Activated T-cell treated with anti-CD3 and anti-CD28 coated beads, Interleukin-2, amount 50 U/mL, for 72 hours (primary cell): ENCODE measurements at places on chromosomes 6 and 20.

DNA sequence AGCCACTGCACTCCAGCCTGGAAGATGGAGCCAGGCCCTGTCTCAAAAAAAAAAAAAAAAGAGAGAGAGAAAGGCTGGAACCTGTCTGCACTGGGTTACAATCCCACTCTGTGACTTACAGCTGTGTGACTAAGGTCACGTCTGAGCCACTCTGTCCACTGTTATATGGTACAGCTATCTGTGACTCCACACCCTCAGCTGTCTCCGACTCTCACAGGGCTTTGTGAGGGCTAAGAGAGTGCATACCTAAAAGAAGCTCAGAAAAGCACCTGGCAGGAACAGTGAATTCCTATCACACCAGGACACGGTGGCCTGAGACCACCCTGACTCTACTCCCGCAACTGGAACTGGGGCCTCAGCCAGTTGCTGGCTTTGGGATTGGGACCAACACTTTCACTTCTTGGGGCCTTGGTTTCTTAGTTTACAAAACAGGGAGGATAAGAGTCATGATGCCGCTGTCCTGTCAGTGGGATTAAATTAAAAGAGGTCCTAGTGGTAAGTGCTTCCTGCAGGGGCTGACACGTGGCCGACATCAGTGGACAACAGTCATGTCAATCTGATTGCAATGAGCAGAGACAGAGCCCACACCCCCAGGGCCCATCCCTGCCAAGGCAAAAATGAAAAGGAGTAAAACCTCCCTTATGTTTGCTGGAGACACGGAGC, 5.7 kb upstream of the CD93 start:
- no peaks in the 10 kb centered on the region for H3K27me3 ChIP-seq
- DNase-seq: no peak
- no peak overlapping the region for H3K4me3 ChIP-seq
- peaks cover 7% of the 10 kb centered on the region for H3K4me1 ChIP-seq

GRCh38 chr6:13702809-13703302, 8.8 kb downstream of the RANBP9 start:
- H3K36me3 ChIP-seq: peaks cover 2% of the 10 kb centered on the region
- H3K27me3 ChIP-seq: no peaks in the 10 kb centered on the region
- H3K27ac ChIP-seq: no peak overlapping the region
- no peak overlapping the region for H3K4me3 ChIP-seq
- DNase-seq: no peak

- peak; percentile 17 for DNase-seq
- peak overlapping the region; percentile 9 for H3K27ac ChIP-seq
- peaks cover 2% of the 10 kb centered on the region for H3K36me3 ChIP-seq
- peak overlapping the region; percentile 62 for H3K4me3 ChIP-seq
Observed at GRCh38 chr6:7086488-7086887, 21.3 kb upstream of the RREB1 start.

- peaks cover 4% of the 10 kb centered on the region for H3K4me1 ChIP-seq
- no peak overlapping the region for H3K27ac ChIP-seq
- no peak overlapping the region for H3K4me3 ChIP-seq
- no peak for DNase-seq
Observed at GRCh38 chr6:18308070-18308735, 43.9 kb upstream of the DEK start.

DNA sequence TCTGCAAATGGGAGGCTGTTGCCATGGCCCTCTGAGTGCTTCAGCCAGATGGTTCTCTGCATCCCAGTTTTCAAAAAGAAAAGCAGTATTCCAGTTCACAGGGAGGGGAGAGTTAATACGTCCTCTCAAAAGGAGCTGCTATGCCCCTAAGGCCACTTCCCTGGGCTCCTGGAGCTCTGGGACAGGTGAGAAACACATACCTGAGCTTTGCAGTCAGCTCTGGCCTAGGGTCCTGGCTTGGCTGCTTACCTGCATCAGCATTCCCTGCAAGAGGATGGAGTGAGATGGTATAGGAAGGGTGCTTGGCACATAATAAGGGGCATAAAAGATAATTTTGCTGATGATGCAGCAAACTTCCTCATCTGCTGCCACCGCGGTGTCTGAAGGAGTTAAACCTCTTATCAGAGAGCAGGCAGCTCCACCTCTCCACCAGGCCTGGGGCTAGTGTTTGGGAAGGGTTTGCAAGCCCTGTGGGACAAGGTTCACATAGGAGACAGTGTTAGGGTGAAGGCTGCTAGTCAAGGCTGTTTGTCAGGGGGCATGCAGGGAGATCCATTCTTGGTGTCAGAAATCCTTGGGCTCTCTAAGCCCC, 62.7 kb downstream of the SLC24A3 start:
- H3K27ac ChIP-seq: no peak overlapping the region
- DNase-seq: no peak
- no peak overlapping the region for H3K4me3 ChIP-seq
- H3K27me3 ChIP-seq: peaks cover 2% of the 10 kb centered on the region
- no peaks in the 10 kb centered on the region for H3K36me3 ChIP-seq
- no peaks in the 10 kb centered on the region for H3K4me1 ChIP-seq

DNA sequence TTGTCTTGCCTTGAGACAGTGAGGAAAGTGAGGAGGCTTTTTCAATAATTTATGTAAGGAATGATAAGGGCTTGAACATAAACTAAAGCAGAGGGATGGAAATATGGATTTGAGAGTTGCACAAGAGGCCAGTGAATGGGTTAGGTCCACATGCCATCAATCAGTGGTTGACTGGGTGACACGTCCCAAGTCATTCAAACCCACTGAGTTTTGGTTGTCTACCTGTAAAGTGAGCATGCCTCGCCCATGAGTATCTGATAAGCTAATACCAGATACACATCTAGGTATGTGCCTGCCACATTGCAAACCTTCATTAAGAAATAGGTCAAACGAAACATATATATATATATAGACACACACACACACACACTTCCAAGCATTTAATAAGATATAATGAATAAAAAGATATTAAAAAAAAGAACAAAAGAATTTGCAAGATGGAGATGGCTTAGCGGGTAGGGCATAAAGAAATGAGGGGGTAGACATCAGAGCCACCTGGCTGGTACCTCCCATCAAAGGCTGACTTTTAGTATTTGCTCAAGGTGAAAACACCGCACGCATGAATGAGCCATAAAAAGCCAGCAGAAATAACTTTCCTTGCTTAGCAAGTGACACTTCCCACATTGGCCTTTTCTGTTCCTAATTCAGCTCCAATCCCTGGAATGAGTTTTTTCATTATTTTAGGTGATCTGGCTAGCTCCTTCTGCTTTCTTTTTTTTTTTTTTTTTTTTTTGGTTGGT, 109.1 kb upstream of the GGTLC1 start:
- peaks cover 6% of the 10 kb centered on the region for H3K27me3 ChIP-seq
- H3K4me1 ChIP-seq: peaks cover 26% of the 10 kb centered on the region
- DNase-seq: no peak
- no peak overlapping the region for H3K27ac ChIP-seq
- H3K4me3 ChIP-seq: no peak overlapping the region

DNA sequence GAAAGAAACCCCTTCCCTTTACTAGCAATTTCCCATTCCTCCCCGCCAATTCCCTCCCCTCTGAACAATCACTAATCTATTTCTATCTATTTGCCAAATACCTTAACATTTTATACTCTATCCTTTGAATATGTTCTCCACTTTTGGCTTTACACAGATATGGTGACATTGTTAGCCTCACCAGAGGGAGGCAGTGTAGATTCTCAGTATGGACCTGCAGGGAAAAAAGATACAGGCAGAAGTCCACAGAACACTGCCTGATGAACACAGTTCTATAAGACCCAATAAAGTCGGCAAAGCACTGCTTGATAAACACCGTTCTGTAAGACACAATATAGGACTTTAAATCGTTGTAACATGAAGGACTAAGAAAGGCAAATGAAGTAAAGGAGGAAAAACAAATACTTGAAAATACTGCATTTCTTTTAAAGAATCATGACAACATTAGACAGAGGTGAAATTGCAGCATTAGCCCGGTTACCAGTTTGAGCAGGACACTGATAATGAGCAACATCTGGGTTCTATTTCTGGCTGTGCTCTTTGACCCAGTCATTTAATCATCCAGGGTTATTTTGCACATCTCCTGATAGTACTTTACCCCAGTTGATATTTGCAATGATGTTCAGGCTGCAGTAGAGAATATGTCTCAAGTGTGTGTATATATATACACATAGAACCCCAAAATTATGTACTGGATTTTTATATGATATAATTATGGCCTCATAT, 296.8 kb downstream of the UTRN start:
- H3K4me3 ChIP-seq: no peak overlapping the region
- DNase-seq: peak; percentile 28
- H3K36me3 ChIP-seq: peaks cover 5% of the 10 kb centered on the region
- peaks cover 44% of the 10 kb centered on the region for H3K4me1 ChIP-seq

GRCh38 chr6:159461266-159461665, 231.8 kb downstream of the SOD2 start:
- H3K36me3 ChIP-seq: no peaks in the 10 kb centered on the region
- DNase-seq: no peak
- no peak overlapping the region for H3K4me3 ChIP-seq
- peaks cover 21% of the 10 kb centered on the region for H3K27me3 ChIP-seq
- H3K27ac ChIP-seq: no peak overlapping the region

- no peaks in the 10 kb centered on the region for H3K36me3 ChIP-seq
- H3K27ac ChIP-seq: peak overlapping the region; percentile 38
- no peaks in the 10 kb centered on the region for H3K27me3 ChIP-seq
- peak; percentile 36 for DNase-seq
- H3K4me1 ChIP-seq: peaks cover 57% of the 10 kb centered on the region
- H3K4me3 ChIP-seq: peak overlapping the region; percentile 97
Observed at GRCh38 chr20:25195962-25196785, 662 bp downstream of the ENTPD6 start.

DNA sequence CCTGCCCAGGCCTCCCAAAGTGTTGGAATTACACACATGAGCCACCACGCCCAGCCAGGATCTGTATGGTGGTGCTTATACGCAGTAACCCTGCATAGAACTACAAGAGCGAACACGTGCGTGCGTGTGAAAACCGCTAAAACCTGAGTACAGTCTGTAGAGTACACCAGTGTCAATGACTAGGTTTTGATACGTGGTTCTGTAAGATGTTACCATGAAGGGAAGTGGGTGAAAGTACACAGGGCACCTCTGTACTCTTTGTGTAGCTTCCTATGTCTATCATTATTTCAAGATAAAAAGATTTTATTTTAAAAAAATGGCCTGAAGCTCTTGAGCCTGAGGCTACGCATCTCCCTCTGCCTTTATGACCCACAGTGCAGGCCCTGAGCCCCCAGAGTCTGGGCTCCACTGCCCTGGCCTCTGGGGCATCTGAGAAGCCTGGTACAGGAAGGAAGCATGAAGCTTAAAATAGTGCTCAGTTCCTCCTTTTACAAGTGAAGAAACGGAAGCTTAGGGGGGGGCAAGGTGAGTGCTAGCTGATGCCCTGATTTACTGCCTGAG, 21.6 kb downstream of the LY86 start:
- no peak overlapping the region for H3K27ac ChIP-seq
- H3K4me1 ChIP-seq: peaks cover 52% of the 10 kb centered on the region
- peak overlapping the region; percentile 29 for H3K4me3 ChIP-seq
- peaks cover 2% of the 10 kb centered on the region for H3K36me3 ChIP-seq
- DNase-seq: peak; percentile 26

- no peak overlapping the region for H3K4me3 ChIP-seq
- no peak for DNase-seq
- peaks cover 5% of the 10 kb centered on the region for H3K4me1 ChIP-seq
- no peaks in the 10 kb centered on the region for H3K27me3 ChIP-seq
Observed at GRCh38 chr20:36454698-36455427, 86.5 kb upstream of the MYL9 start.

DNA sequence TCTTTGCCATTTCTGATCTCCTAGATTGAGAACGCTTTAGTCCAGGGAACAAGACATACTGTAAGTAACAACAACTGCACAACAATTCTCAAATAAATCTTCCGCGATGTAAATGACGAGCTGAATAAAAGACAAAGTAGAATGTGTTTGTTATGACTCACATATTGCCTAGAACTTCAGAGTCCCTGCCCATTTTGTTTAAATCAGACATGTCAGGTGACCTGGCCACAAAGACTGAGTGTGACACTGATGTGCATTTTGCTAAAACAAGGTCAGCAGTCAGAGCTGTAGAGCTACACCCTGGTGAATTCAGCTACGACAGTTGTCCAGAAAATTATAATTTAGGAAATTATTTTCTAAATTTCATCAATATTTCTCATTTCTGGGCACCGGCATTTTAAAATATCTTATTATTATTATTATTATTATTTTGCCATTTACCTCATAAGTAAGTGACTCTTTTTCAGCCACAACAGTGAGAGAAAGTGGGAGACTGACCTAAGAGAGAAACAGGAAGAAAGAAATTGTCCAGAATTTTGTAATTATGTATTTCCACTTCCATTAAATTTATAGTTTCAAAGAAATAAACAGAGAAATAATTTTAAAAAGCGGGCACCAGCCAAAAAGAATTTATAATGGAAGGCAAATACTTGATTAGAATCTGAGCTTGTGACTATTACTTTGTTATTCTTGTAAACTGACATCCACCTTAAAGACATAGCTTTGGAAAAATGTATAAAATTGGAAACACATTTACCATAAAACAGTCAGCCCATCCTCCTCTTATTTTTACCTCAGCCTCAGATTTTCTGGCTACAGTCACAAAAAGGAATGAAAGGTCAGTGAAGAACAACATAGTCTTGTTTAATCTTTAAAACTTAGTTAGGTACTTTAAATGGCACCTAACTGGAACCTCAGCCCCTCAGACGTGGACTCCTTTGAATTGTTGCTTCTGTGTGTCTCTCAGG, 157.0 kb upstream of the CITED2 start:
- H3K27me3 ChIP-seq: no peaks in the 10 kb centered on the region
- peaks cover 6% of the 10 kb centered on the region for H3K36me3 ChIP-seq

GRCh38 chr20:2652724-2653555, 508 bp downstream of the NOP56 start:
- peaks cover 33% of the 10 kb centered on the region for H3K36me3 ChIP-seq
- H3K27ac ChIP-seq: peak overlapping the region; percentile 94
- DNase-seq: no peak
- peak overlapping the region; percentile 95 for H3K4me3 ChIP-seq
- H3K27me3 ChIP-seq: no peaks in the 10 kb centered on the region

- DNase-seq: peak; percentile 76
- peaks cover 6% of the 10 kb centered on the region for H3K36me3 ChIP-seq
- H3K4me1 ChIP-seq: peaks cover 8% of the 10 kb centered on the region
- no peak overlapping the region for H3K4me3 ChIP-seq
- no peaks in the 10 kb centered on the region for H3K27me3 ChIP-seq
- no peak overlapping the region for H3K27ac ChIP-seq
Observed at GRCh38 chr6:593139-593906, 63.6 kb downstream of the HUS1B start.
